ENCODE measurements at places on chromosomes 3 and 15.

- DNase-seq: no peak
Measured at GRCh38 chr3:65568497-65568896, 470.2 kb downstream of the MAGI1 start.

DNA sequence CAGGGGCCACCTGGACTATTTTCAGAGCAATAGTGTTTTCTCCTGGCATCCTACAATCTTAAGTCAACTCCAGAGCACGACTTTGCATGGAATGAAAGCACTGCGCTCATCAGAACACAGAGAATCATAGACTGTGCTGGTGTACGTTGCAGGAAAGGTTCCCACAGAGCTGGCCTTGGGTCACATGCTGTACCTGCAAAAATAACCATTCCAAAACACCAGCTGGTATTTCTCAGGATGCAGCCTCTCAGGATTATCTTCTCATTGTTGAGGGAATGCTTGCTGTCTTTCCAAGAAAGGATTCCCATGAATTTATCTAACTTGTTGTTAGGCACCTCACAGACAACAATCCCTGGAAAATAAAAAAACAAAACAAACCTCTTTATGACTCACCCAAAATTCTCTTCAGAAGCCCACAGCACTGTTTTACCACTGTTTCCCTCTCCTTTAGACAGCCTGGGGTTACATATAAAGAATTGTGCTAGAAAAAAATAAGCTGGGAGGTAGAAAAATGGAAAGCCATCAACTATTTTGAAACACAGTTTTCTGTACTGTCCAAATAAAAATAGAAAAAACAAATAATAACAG lies 131.7 kb downstream of the ATP8B4 start:
- DNase-seq: no peak

- no peak for DNase-seq
Measured at GRCh38 chr15:64351265-64351664, 4.7 kb downstream of the CSNK1G1 start.

DNA sequence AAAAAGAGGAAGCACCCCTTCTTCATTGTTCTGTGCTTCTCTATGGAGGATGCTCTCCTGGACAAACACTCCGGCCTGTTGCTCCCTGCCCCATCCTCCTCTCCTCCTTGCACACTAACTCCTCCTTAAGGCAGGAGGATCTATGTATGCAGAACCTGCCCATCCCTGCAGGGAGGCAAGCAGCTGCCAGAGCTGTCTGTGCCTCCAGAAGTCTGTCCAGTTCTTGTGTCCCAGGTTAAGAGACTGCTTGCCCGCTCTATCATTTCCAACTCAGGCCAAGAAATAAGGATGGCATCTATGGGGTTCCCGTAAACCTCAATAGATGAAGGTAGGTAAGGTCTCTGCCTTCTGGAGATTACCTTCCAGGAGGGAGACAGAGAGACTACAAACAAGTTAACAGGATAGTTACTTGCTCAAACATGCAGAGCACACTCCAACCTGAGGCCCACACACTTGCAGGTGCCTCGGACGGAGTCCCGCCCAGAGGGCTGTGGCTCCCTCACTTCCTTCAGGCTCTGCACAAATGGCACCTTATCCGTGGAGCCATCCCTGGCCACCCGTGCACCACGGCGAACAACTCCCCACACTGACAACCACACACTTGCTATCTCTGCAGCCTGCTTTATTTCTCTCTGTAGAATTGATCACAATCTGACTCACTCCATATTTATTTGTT lies 6.9 kb downstream of the XXYLT1 start:
- DNase-seq: no peak

DNA sequence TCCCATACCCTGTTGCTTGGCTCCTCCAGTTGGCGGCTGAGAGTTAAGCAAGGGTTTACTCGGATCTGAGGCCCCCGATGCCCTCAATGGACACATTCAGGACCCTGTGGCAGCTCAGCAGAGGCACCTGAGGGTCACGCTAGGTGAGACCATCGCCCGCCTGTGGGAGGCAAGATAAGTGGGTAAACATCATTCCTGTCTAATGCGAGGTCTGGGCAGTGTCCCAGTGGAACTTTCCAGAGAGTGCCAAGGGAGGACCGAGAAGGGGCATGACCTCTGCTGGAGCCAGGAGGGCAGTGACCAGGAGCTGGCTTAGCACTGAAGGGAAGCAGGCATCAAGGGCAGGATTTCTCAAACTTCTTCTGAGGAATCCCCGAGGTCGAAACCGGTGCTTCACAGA lies 65.4 kb upstream of the SEC61A1 start:
- no peak for DNase-seq

- DNase-seq: no peak
Measured at GRCh38 chr3:138881233-138881632, 46.5 kb upstream of the PIK3CB start.

DNA sequence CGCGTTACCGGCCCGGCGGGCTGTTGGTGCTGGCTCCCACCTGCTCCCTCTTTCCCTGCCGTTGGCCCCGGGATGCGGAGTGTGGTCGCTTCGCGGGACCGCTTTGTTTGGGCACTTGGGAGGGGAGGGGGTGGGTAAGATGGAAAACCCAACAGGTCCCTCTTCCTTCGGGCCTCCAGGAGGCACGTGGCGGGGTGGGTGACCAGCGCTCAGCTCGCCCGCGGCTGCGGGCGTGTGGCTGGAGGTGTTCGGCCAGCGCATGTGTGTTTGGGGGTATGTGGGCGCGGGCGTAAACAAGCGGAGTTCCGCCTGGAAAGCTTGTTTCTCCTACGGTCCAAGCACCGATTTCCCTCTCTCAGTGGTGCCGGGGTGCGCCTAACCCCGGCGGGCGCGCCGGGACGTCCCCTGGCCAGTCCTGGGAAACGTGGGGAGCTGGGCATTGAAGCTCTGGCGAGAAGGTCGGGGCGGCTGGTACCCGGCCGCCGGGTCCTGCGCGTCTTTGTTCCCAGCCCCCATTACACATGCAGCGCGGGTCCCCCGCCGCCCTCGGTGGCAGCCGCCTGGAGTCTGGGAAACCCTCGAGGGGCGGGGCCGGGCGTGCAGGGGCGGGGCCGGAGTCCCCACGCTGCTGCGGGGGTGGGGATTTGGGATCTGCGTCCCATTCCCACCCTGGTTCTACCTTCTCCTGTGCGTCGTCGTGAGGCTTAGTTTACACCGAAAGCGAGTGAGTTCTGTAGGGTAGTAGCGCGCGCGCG lies 1.4 kb downstream of the ACVR2B start:
- no peak for DNase-seq

DNA sequence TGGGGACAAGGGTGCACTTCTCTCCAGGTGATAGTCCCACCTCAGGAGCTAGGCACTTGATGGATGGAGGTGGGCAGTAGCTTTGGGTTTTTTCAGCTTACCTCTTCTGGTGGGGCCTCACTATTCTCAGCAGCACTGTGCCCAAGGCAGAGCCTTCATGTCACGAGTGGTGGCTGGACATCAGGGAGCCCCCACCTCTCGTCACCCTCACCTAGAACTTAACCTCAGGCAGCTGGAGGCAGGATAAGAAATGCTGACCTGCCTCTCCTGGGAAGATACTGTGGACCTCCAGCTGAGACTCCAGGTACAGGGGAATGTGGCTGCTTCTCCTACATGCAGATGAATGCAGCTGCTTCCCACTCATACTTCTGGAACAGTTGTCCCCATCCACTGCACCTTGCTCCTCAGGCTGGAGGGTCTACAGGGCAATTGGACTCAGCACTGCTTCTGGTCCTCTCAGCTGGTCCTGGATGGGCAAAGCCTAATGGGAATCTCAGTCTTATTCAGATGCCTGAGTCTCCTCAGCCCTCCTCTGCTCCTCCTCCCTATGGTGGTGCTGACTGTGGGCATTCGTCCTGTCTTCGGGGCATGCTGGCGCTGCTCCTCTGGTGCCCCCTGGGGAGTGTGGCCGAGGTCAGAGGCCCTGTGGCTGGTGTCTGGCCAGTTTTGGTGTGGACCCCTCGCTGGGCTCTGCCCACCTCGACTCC lies 129.9 kb downstream of the KLF13 start:
- no peak for DNase-seq

GRCh38 chr3:174023421-174023820 lies 625.9 kb downstream of the NLGN1 start:
- DNase-seq: no peak

GRCh38 chr15:85667491-85668424 lies 127.0 kb downstream of the KLHL25 start:
- DNase-seq: peak; percentile 42

GRCh38 chr3:177466074-177466473 lies 268.8 kb upstream of the TBL1XR1 start:
- DNase-seq: no peak

DNA sequence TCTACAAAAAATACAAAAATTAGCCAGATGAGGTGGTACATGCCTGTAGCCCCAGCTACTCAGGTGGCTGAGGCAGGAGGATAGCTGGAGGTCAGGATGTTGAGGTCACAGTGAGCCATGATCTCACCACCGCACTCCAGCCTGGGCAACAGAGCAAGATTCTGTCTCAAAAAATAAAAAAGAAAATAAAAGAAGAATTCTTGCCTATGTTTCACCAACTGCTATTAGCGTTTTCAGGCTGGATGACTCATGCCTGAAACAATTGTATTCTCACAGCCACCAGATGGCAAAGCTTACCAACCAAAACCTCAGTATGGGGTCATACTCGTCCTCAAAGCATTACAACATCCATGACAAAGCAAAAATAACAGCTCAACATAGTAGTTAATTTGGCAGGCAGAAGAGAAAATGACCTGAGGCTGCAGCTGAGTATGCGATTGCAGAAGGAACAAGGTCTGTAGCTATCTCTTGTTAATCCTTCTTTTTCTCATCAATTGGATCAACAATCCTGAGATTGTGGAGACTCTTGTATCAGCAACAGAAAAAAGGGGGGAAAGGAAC lies 52.2 kb downstream of the TP53BP1 start:
- DNase-seq: no peak

DNA sequence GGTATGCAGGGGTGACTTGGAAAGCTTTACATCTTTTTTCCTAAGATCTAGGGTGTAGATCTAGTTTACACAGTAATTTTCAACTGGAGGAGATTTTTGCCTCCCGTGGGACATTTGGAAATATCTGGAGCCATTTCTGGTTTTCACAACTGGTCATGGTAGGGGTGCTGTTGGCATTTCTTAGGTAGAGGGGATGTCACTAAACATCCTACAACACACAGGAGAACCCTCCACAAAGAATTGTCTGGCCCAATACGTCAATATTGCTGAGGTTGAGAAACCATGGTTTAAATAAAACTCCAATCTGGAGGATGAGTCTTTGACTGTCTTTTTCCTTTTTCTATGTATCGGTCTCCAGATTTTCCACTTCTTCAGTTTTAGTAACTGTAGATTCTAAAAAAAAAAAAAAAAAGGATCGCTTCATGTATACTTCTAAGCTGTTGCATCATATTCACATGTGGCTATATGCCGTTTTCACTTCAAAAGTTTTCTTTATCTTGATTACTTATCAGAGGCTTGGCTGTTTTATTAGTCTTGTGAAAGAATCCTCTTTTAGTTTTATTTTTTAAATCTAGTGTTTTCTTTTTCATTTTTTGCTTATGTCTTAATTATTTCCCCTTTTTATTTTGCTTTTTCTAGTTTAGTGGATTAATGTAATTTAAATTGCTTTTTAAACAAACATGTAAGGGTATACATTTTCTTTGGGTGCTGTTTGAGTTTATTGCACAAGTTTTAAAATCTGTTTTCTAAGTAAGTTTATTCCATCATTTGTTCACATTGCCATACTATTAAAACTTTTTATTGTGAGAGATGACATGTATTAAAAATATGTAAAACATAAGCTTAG lies 21.2 kb downstream of the UBE2Q2 start:
- no peak for DNase-seq

DNA sequence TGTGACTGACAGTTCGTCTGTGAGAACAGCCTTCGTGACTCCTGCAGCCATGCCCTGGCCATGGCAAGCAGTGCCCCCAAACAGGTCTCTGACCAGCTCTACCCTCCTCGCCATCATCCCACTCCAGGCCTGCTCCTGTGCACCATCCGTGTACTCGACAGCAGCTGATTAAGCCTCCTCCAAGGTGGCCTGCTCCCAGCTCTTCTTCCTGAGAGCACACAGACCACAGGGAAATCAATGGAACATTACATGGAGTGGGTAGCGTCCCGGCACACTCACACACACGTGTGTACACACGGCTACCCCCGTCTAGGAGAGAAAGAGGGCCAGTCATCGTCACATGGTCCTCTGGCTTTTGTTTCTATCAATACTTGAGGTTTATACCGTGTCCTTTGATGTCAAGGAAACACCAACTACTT lies 21.1 kb downstream of the ANXA2 start:
- DNase-seq: no peak

DNA sequence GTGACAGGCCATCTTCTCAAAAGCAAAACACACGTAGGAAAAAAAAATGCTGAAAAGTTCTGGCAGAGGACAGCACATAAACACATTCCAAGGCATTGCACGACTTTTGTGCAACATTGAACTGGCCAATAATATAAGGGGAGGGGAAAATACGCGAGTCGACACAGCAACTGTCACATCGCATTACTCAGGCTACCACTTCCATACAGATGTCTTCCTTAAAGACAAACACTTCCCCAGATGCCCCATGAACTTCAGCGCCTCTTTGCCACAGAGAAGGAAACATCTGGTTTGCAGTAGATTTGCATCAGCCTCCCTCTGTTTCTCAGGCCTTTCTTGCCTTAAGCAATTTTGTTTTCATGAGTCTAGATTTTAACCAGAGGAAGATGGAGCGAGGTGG lies 144.4 kb upstream of the IGF1R start:
- DNase-seq: no peak

DNA sequence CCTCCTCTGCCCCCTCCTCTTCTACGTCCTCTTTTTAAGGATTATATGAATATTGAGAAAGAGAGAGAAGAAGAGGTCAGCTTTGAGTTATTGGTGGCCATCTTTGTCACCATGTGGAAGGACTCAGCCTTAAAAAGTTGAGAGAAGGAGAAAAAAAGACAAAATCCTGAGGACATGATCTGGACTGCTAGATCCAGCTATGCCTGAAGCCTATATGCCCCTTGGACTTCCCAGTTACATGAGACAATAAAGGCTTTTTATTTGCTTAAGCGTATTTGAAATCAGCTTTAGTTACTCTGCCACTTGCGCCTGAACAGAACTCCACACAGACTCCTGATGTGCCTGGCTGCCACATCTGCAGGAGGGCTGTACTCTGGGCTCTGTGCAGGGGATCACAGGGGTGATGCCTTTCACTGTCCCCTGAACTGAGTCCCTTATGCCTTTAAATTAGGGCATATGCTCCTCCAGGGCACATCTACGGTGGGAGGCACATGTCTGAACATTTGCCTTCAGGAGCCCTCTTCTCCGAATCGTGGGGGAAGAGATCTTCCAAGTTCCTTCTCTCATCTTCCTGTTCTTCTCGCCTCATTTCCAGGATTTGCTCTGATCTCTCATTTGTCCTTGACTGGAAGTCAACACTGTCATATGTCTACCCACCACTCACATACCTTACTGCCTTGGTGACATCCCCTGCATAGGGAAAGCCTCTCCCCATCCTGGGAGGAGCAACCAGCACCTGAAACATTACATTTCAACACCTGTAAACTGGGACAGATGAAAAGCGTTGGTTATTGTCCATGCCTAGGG lies 14.0 kb upstream of the PLA2G4E start:
- DNase-seq: no peak

All from stimulated activated CD8-positive, alpha-beta memory T cell treated with anti-CD3 and anti-CD28 coated beads, Interleukin-4, amount 100 ng/mL, for 1 hour (primary cell).